ENCODE measurements at places on chromosomes 4 and X. TPM values are rescaled to one million over a fixed set of nuclear protein-coding genes. Genes with fewer than 3 reads are reported as not detected.

PPBP gene
- total RNA-seq: not detected

GPC3 gene
- 0.31 TPM for total RNA-seq

PHKA1 gene
- 0.44 TPM for total RNA-seq

SPANXN4 gene
- total RNA-seq: not detected

RNF150 gene
- total RNA-seq: not detected

SUPT20HL2 gene
- total RNA-seq: not detected

MAGEA4 gene
- total RNA-seq: not detected

KLB gene
- not detected for total RNA-seq

PAGE2B gene
- 0.97 TPM for total RNA-seq

NUP62CL gene
- 1.5 TPM for total RNA-seq

MAGEA9B gene
- not detected for total RNA-seq

CBLL2 gene
- total RNA-seq: not detected

REELD1 gene
- total RNA-seq: not detected

SLC39A8 gene
- total RNA-seq: 83.0 TPM

Data from activated CD8-positive, alpha-beta T cell treated with anti-CD3 and anti-CD28 coated beads, Interleukin-2, amount 10 ng/mL, durations not matched to agents 7 days and 5 days (primary cell).